ENCODE measurements at places on chromosomes 1 and 21.

- peak; percentile 39 for DNase-seq
These were observed 10.4 kb downstream of the DCAF8 start for GRCh38 chr1:160251687-160252526.

DNA sequence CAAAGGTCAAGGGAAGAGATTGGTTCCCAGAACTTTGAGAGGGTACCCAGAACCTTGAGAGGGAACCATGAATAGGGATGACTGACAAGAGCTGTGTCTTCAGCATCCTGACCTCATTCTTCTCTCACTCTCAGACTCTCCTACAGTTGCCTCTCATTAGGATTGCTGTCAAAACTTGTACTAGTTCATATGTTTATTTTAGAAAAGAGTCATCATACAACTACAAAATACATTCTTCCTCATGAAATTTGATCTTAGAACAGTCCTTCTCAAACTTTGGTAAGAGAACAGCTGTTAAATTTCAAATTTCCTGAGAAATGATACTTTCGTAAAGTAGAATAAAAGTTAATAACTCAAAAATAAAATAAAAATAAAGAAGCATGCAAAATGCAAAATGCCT, 161.4 kb upstream of the ZRANB2 start:
- DNase-seq = no peak

- DNase-seq = no peak
These were observed 14.7 kb upstream of the STRIP1 start for GRCh38 chr1:110019770-110020169.

DNA sequence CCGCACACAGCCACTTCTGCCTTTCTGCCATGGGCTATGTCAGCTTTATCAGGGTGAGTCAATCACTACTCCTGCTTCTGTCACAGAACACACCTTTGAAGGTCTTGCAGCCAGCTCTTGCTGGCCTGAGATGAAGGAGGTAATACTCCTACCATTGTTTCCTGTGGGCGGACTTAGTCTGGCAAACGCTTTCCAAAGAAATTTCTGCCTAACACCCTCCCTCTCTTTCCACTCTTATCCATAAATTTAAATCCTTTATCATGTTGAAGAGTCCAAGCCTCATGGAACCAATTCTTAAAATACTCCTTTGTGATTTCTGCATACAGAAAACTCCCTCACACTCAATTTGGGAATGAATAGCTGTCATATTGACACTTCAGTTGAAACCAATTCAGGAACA, 633.1 kb upstream of the CHRM3 start:
- DNase-seq = no peak

- DNase-seq = no peak
These were observed 9.1 kb upstream of the THEM5 start for GRCh38 chr1:151862604-151863003.

GRCh38 chr1:51768971-51769588, 109.4 kb downstream of the NRDC start:
- DNase-seq = peak; percentile 55

GRCh38 chr1:245750261-245750660, 595.5 kb downstream of the KIF26B start:
- no peak for DNase-seq

GRCh38 chr1:224509907-224510306, 75.3 kb upstream of the WDR26 start:
- no peak for DNase-seq

DNA sequence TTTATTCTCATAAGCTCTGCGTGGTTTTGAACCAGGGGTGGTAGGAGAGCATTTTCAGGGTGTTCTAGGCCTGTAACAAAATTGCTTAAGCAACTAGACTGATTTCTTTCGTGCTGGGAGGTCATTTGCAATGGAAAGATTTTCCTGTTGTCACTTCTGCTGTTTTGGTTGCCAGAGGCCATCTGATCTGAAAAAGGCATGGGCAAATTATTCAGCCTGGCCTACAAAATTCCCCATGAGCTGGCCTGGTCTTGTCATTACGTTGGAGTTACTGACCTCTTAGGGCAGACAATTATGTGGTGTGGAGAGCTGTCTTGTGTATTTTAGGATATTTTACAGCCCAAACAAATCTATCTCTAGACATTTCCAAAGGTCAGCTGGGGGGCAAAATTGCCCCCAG, 444.4 kb upstream of the DAB1 start:
- no peak for DNase-seq

GRCh38 chr1:72432645-72433267, 150.4 kb upstream of the NEGR1 start:
- DNase-seq = no peak

GRCh38 chr1:170415710-170416372, 116.1 kb upstream of the GORAB start:
- DNase-seq = no peak

GRCh38 chr1:240415532-240415931, 196.4 kb downstream of the GREM2 start:
- no peak for DNase-seq

- no peak for DNase-seq
These were observed 1.4 kb downstream of the ACADM start for GRCh38 chr1:75725861-75726361.

DNA sequence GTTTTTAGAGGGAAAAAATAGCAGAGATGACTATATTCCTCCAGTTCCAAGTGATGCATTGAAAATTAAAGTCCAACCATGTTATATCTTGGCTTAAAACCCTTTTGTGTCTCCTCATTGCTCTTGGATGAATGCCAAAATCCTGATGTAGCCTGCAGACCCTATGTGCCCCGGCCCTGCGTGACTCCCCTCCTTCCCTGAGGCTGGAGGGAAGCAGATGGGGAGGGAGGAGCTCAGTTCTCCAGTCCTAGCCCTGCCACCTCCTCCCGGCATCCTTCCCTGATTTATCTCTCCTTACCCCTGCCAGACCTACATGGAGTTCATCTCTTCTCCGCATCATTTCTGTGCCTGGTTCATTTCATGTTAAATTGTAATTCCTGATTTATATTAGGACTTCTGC, 397.4 kb downstream of the PTPRU start:
- DNase-seq = no peak

GRCh38 chr1:154386643-154387352, 18.3 kb upstream of the IL6R start:
- no peak for DNase-seq

DNA sequence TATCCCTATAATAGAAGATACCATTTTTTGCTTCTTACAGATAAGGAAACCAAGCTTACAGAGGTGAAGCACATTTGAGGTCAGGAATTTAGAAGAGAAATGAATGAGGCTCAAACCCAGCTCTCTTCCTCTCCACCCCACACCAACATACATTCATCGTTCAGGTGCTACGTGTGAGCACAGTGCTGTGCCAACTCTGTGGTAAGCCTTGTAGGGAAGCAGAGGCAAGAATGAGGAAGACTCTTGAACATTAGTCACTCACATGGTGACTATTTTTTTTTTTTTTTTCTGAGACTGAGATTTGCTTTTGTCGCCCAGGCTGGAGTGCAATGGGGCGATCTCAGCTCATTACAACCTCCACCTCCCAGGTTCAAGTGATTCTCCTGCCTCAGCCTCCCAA, 314.0 kb downstream of the NTNG1 start:
- no peak for DNase-seq

DNA sequence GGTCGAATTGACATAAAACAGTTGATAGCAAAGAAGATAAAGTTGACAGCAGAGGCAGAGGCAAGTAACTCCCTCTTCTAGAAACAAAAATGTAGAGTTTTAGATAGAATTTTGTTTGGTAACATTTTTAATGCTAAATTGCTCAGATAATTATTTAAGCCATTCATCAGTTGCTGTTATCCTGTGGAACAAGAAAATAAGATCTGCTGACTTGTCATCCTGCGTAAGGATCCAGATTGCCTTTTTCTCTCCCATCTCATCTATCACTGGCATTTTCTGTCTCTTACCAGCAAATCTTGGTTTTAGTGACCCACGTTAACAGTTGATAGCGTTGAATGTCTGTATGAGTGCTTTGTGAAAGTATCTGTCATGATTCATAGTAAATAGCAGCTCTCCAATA, 29.8 kb downstream of the SOAT1 start:
- DNase-seq = no peak

DNA sequence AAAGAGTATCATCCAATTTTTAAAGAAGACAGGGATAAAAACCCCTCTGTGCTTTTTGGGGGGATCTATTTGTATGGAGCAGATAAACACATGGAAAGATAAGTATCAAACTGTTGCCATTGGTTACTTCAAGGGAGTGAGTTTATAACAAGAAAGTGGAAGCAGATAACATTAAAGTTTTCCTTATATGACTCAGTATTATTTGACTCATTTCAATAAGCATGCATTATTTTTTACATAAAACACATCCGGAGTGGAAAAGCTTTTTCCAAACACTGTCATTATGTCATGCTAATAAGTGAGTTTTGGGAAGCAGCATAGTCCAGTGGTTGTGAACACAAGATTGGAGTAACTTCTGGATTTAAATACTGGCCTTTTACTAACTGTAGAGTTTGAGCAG, 452.2 kb downstream of the LTN1 start:
- DNase-seq = no peak

DNA sequence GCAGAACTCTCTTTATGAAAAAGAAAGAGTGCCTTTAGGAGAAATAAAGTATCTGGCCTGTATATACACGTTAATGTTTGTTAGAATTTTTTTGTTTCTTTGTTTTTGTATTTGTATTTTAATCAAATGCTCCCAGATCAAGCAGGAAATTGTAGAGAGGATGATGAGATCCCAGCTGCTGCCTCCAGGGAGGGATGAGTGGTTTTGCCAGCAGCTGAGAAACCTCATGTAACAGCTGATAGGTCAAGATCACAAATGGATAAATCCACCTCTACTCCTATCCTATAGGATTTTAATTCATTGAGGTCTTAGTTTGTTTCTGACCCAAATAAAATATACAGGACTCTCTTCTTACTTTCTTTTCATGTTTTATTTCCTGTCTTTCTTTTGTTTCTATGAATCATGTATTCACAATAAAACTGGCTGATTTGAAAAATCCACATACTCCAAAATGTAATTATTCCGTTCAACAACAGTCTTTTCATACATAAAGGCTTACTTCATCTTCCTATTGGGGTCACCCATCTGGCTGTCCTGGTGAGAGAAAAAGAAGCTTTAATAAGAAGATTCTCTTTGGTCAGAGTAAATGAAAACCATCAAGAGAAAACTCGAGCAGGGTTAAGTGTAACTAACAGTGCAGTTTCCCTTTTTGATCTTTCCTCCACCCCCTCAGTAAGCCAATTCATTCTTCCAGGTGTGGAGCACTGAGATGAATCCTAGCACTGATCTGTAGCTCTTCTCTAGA, 129.3 kb upstream of the PLPPR5 start:
- no peak for DNase-seq

- no peak for DNase-seq
These were observed 255.4 kb downstream of the RGS7 start for GRCh38 chr1:241101622-241102021.

GRCh38 chr1:160954158-160955104, at the start of gene ITLN2:
ITLN2 (minus strand) TSS chr1:160954809; CDS start chr1:160954741, 68 bp downstream.
- DNase-seq = peak; percentile 36

GRCh38 chr1:221234791-221235190, 355.5 kb downstream of the HLX start:
- no peak for DNase-seq

- DNase-seq = no peak
These were observed 36.4 kb downstream of the PDC start for GRCh38 chr1:186424539-186424938.

GRCh38 chr1:58159434-58159830, 387.1 kb downstream of the OMA1 start:
- DNase-seq = no peak

DNA sequence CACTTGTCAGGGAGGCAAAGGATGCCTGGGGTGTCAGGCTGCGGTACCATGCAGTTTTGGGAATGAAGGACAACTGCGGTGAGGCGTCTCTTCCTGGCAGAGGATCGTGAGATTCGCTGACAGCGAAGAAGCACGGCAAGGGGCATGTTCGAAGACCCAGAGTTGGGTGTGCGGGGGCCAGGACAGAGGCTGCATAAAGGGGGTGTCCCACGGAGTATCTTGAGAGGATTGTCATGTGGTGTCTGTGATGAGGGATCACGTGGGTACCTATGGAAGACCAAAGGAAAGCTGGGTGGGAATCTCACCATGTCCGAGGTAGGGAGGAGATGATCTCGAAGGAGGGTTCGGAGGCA, 372 bp downstream of the SLC25A44 start:
- DNase-seq = no peak

- DNase-seq = no peak
These were observed 16.2 kb upstream of the TP53BP2 start for GRCh38 chr1:223861904-223862303.

DNA sequence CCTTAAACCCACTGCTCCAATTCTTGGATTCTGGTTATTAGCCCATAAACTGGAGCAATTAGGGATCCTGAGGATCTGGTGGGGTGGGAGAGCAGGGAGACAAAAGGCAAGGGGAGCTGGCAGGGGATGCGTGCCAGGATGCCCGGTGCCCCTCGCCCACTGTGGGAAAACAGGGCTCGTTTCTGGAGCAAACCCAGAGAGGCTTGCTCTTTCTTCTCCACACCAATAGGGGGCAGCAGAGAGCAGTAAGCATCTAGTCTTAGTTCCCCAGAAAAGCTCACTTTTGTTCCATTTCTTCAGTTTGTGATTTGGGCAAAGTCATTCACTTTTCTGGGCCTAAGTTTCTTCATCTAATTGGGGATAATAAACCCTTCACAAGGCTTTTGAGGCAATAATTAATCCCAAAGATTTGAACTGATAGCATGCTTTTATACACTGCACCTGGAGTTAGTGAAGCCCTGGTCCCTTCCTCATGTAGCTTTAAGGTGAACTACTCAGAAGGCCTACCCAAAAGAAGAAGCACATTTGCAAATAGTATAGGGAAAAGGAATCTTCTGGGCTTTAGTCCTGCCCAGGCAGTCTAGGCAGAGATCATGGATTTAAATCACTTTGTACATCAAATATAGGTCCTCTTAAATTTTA, 160.6 kb upstream of the USP24 start:
- peak; percentile 33 for DNase-seq

DNA sequence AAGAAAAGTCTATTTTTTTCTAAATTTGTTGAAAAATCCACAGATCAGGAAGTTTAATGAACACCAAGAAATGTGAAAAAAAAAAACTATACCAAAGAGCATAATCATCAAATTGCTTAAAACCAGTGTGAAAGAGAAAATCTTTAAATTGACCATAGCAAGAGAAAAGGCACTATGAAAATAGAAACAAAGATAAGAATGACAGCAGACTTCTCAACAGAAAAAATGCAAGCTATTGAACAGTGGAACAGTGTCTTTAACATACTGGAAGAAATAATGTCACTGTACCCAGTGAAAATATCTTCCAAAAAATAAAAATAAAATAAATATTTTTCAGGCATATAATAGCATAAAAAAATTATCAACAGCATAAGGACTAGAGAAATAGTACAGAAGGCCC, 243.0 kb upstream of the GJB5 start:
- no peak for DNase-seq

- DNase-seq = peak; percentile 12
These were observed 1.4 kb downstream of the PINK1 start for GRCh38 chr1:20634594-20635084.

GRCh38 chr1:151840421-151840820, 801 bp upstream of the C2CD4D start:
- no peak for DNase-seq

- DNase-seq = no peak
These were observed 181.8 kb upstream of the FMN2 start for GRCh38 chr1:239909898-239910297.
